ENCODE measurements at places on chromosomes 11 and 22.

DNA sequence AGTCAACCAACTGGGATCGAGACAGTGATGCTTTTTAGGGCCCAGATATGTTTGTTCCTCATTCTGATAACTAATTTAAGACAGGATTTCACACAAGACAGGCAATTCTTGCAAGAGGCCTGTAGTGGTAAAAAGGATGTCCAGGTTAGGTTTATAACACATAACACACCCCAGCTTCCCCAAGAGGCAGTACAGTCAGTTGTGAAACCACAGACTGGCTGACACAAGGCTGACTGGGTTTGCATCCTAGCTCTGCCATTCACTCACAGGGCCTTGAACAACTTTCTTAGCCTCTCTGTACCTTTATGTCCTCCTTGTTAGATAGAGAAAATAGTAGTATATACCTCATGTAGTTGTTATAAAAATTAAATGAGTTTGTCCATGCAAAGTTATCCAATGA lies 55.0 kb upstream of the PTH start:
- DNase-seq = no peak

- DNase-seq = peak; percentile 40
Measured at GRCh38 chr11:86068138-86068871, 579 bp downstream of the PICALM start.

- DNase-seq = no peak
Measured at GRCh38 chr11:381501-382072, 12.3 kb downstream of the B4GALNT4 start.

DNA sequence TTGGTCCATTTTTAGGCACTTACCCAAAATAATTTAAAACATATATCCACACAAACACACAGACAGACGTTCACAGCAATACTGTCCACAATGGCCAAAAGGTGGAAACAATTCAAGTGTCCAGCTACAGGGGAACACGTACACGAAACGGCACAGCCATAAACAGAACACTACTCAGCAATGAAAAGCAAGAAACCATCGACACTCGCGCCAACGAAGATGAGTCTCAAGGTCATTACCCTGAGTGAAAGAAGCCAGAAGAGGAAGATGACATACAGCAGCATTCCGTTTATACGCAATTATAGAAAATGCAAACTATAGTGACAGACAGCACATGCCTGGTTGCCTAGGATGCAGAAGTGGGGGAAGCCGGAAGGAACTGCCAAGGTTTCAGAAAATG lies 13.4 kb upstream of the COMT start:
- no peak for DNase-seq

DNA sequence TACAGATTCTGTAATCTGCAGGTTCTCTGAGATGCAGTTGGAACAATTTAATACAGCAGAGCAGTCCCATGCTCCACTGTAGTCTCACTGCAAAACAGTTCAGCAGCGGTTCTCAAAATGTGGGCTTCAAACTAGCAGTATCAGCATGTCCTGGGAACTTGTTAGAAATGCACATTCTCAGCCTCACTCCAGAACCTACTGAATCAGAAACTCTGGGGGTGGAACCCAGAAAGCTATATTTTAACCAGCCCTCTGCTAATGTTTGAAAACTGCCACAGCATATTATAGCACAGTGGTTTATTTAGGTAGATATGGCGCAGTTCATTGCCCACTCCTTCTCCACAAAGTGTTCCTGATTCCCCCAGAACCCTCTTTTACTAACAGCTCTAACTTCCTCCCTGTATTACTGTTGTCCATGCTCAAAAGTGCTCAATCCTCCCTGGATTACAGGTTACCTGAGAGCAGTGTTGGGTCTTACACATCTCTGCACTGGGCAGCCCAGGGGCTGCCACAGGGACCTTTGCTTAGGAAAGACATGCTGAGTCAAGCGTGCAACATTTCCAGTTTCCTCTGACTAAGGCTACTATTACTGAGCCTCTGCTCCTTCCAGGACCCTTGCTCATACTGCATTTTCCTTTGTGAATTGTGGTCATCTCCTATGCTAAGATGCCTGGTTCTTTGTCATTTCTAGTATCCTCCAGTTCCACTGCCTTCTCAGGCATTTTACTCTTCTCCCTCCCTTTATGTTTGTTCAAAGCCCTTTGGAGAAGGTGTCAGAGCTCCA lies 7.7 kb upstream of the DGAT2 start:
- DNase-seq = no peak

DNA sequence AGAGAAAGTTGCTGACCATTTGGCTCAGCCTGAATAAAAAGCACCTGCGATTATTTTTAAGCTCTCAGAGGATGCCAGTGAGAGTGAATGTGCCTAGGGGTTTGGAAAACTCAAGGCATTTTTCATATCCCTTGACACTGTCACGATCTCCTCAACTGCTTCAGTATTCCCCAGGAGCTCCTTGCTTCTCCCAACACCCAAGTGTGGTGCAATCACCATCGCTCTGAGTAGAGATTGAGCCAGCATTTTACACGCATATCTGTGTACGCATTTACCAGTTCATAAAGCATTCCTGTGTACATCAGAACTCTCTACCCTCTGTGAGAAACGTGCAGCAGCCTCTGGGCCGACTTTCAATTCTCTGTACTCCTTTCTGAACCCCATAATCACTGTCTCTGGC lies 1.3 kb downstream of the SRRD start:
- no peak for DNase-seq

DNA sequence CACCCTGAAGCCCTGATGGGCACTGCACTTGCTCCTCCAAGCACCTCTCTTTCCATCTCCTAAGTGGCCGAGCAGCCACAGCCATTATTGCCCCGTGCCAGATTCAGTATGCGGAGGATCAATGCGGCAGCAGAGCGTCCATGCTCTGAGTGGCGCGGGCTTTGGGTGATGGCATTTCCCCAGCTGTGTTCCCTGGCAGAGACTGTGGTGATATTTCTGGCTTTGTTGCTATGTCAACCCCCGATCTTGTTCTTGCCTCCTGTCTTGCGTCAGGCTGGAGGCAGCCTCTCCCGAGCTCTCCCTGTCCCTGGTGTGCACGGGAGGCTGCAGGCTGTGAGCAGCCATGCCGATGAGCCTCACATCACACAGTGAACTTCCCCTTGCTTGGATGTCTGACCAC lies 1018.6 kb downstream of the TBC1D22A start:
- DNase-seq = no peak

DNA sequence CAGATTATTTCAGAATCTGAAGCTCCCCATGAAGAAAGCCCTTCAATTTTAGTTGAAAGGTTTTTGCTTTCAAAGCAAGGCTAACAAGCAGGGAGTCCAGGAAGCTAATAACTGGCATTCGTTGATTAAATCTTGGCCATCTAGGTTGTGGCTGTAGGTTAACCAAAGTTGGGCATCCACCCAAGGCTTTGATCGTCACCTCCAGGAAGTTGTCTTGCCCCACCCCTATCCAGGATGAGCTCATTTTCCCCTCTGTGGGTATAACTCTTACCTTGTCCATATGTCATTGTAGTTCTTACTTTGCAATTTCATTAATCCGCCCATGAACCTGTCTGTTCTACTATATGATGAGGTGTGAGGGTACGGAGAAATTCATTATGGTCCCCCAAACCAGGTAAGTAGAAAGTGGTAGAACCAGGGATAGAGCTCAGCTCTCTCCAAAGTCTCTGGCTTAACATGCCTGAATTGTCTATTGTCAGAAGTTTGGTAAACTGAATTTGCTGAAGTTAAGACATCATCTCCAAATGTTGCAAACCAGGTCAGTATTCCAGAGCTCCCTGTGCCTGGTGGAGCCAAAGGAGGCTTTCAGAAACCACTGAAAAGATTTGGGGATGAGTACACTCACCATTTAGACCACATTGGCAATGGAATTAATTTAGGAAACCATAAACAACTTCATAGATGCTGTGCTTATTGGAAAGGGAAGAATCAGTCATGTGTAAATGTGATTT lies 97.1 kb downstream of the CD44 start:
- no peak for DNase-seq

GRCh38 chr11:35550374-35551036 lies 25.1 kb upstream of the PAMR1 start:
- DNase-seq = no peak
